Ascending aorta (tissue), 2 donors: ENCODE measurements at places on chromosomes 7 and 10. TPM values are rescaled to one million over a fixed set of nuclear protein-coding genes. Genes with fewer than 3 reads are reported as not detected.

The CHAT gene
- total RNA-seq, result not detected

- H3K27me3 ChIP-seq, result no peaks in the 10 kb centered on the region
- DNase-seq, result no peak
- H3K27ac ChIP-seq, result no peak overlapping the region
- no peaks in the 10 kb centered on the region for H3K36me3 ChIP-seq
- no peaks in the 10 kb centered on the region for H3K4me1 ChIP-seq
Observed at GRCh38 chr10:48205918-48206317, 68.6 kb downstream of the FRMPD2 start.

DNA sequence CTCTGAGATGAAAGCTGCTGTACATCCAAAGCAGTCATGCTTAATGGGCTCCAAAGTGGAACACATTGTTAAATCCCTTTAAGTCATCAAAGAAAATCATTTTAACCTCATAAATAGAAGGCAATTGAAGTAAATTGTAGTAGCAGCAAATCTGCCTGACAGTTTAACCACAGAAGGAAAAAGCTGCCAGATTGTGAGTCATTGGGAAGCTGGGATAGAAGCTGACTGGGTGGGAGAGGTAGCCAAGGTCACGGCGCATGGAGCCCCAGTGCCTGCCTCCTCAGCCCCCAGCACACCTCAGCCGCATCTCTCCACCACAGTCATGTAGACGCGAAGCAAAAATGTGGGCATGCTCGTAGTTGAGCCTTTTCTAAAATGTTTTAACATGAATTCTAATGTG lies 44.0 kb downstream of the TARP start:
- no peaks in the 10 kb centered on the region for H3K4me1 ChIP-seq
- peaks cover 26% of the 10 kb centered on the region for H3K36me3 ChIP-seq
- no peak overlapping the region for H3K27ac ChIP-seq
- H3K4me3 ChIP-seq, result no peak overlapping the region
- DNase-seq, result no peak
- H3K27me3 ChIP-seq, result no peaks in the 10 kb centered on the region

GRCh38 chr10:4353059-4353655 lies 472.9 kb upstream of the AKR1E2 start:
- H3K27me3 ChIP-seq, result no peaks in the 10 kb centered on the region
- no peak overlapping the region for H3K4me3 ChIP-seq
- H3K36me3 ChIP-seq, result no peaks in the 10 kb centered on the region
- H3K4me1 ChIP-seq, result peaks cover 36% of the 10 kb centered on the region

The GDF2 gene
- 0.21 TPM for total RNA-seq

DNA sequence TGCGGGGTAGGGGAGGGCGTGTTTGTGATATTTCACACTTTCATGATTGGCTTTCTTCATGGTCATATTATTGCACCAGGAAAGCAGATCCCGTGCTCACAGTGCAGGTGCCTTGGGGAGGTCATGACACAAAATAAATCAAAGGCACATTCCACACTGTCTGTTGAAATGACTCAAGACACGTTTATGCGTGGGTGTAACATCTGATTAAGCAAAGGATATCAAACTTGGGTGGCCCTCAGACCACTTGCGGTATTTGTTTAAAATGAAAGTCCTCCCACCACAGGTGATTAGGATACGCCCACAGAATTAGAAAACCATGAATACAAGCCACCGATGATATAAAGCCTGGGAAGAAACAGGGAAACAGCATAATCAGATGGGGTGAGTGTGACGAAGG lies 51.1 kb downstream of the SVIL start:
- no peak overlapping the region for H3K4me3 ChIP-seq
- H3K4me1 ChIP-seq, result peaks cover 4% of the 10 kb centered on the region
- no peak for DNase-seq
- no peaks in the 10 kb centered on the region for H3K36me3 ChIP-seq
- H3K27me3 ChIP-seq, result no peaks in the 10 kb centered on the region
- H3K27ac ChIP-seq, result peak overlapping the region; percentile 62

The MICALL2 gene
- 76.5 TPM for total RNA-seq

- no peaks in the 10 kb centered on the region for H3K4me1 ChIP-seq
- no peak overlapping the region for H3K27ac ChIP-seq
- H3K36me3 ChIP-seq, result no peaks in the 10 kb centered on the region
- H3K27me3 ChIP-seq, result no peaks in the 10 kb centered on the region
- no peak for DNase-seq
Observed at GRCh38 chr7:30990673-30991170, 27.0 kb downstream of the GHRHR start.

The LDB3 gene
- total RNA-seq, result 27.4 TPM

DNA sequence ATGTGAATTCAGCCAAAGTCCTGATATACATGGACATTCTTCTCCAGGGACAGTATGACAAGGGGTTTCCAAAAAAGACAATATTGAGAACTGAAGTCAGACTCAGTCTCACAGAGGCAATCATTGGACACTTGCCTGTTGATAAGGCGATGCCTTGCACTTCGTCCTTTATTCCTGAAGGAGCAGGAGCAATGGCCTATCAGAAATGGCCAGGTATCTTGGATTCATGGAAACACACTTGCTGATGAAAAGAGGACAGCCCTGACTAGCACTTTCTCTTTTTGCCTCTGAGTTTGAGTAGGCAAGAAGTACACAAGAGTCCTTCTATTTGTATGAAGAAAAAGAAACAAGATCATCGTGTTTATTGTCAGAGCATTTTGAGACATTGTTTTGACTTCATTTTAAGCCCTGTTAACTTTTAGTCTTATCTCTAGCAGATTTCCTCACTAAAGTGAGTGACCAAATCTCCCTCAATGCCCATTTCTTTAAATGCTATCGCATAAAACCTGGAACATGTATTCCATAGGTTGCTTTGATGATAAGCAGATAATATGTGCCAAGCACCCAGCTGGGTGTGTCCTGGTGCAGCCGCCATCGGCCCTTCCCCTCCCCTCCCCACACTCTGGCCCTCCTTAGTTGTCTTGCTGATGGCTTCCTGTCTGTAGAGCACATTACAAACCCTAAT lies 26.6 kb downstream of the ST8SIA6 start:
- H3K27ac ChIP-seq, result no peak overlapping the region
- peaks cover 3% of the 10 kb centered on the region for H3K4me1 ChIP-seq
- no peak for DNase-seq
- H3K4me3 ChIP-seq, result no peak overlapping the region
- no peaks in the 10 kb centered on the region for H3K36me3 ChIP-seq
- no peaks in the 10 kb centered on the region for H3K27me3 ChIP-seq
